ENCODE measurements at places on chromosomes 4 and X. TPM values are rescaled to one million over a fixed set of nuclear protein-coding genes. Genes with fewer than 3 reads are reported as not detected.

DNA sequence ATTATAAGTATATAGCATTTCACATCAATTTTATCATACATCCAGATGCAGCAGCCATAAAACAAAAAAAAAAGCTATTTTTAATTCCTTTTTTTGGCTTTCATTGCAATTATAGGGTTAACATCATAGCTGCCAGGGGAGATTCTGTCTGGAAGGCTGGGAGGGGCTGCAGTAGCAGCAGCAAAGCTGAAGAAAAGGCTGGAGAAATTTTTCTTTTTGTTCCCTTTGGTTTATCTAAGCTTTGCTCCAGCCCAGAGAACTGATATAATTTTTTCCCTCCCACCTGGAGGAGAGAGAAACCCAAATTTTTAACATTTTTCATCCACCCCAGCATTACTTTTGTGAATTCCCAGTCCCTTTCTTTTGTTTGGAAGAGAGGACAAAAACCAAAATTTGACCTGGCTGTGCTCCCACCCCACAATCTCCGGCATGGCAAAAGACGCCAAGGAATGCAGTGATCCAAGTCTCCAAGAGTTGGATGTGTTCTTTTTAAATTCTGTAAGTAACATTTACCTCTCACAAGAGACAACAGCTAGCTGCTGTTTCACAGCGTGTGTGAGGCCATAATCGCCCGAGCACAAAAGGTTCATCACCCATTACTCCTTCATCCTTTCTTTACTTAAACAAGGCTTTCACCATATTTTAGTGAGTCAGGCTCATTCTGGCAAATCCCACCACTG lies 25.1 kb upstream of the FAM156A start:
- H3K4me1 ChIP-seq, result no peaks in the 10 kb centered on the region
- no peak overlapping the region for H3K4me3 ChIP-seq
- no peak for DNase-seq
- H3K27ac ChIP-seq, result no peak overlapping the region
- no peaks in the 10 kb centered on the region for H3K27me3 ChIP-seq

DNA sequence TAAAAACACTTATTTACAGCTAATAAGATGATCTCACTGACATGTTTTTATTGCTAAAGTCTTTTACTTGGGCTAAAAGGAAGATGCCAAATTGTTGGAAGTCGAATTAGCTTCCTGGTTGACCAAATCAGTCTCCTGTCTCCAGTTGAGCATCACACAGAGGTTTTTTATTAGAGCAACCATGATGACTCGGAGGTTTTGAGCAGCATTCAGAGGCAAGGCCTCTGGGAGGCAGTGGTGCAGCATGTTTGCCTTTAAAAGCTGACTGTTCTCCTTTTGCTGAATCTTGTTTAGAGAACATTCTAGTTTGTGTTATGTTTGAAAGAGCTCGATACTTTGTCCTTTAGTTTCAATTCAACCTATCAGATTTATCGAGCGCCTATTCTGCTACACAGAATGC lies 2.1 kb downstream of the UCHL1 start:
- no peak overlapping the region for H3K27ac ChIP-seq
- no peaks in the 10 kb centered on the region for H3K4me1 ChIP-seq
- no peak for DNase-seq
- H3K27me3 ChIP-seq, result peaks cover 49% of the 10 kb centered on the region
- no peak overlapping the region for H3K4me3 ChIP-seq

DNA sequence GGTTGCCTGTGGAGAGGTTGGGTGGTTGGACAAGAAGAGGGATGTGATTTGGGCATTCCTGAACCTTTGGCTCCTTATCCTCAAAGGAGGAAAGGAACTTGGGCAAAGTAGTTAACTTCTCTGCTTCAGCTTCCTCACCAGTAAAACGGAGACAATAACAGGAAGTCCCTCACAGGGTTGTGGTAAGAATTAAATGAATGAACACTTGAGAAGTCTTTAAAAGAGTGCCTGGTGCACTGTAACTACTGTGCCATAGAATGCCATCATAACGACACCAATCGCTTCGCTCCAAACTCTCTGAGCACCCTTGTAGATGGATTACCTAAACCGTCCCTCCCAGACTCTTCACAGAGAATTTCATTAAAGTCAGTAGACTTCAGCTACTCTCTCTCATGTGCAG lies 10.5 kb downstream of the ZCCHC18 start:
- DNase-seq, result peak; percentile 57
- peak overlapping the region; percentile 26 for H3K4me3 ChIP-seq
- peak overlapping the region; percentile 51 for H3K27ac ChIP-seq
- H3K36me3 ChIP-seq, result no peaks in the 10 kb centered on the region

DNA sequence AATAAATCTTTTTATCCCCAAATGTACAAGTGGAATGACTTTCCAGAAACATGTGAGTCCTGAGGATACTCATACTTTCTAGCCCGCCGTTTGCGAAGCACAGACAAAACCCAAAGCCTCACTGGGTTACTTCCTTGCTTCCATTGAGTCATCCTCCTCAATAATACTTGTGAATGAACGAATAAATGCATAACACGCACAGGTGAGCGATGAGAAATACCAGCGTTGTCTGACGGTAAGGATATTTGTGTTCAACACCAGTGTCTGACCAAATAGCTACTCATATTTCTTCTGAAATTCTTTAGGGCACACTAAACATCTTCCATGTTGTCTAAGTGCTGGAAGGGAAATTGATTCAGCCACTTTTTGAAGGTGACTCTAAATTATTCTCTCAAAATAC lies 36.0 kb downstream of the CCNG2 start:
- H3K4me3 ChIP-seq, result peak overlapping the region; percentile 85
- peaks cover 23% of the 10 kb centered on the region for H3K4me1 ChIP-seq
- no peak for DNase-seq

- no peak for DNase-seq
- no peak overlapping the region for H3K4me3 ChIP-seq
- no peak overlapping the region for H3K27ac ChIP-seq
- peaks cover 1% of the 10 kb centered on the region for H3K36me3 ChIP-seq
Observed at GRCh38 chrX:106952988-106953387, 32.8 kb downstream of the CLDN2 start.

GRCh38 chr4:151673908-151674520 lies 86.8 kb downstream of the GATB start:
- H3K4me1 ChIP-seq, result no peaks in the 10 kb centered on the region
- no peak overlapping the region for H3K27ac ChIP-seq
- no peaks in the 10 kb centered on the region for H3K27me3 ChIP-seq
- H3K4me3 ChIP-seq, result no peak overlapping the region
- DNase-seq, result no peak

- no peaks in the 10 kb centered on the region for H3K27me3 ChIP-seq
- H3K4me3 ChIP-seq, result no peak overlapping the region
- H3K27ac ChIP-seq, result no peak overlapping the region
- DNase-seq, result no peak
Observed at GRCh38 chr4:114512595-114513295, 85.9 kb upstream of the UGT8 start.

- H3K4me3 ChIP-seq, result no peak overlapping the region
- no peaks in the 10 kb centered on the region for H3K27me3 ChIP-seq
- no peaks in the 10 kb centered on the region for H3K36me3 ChIP-seq
- H3K27ac ChIP-seq, result no peak overlapping the region
Observed at GRCh38 chrX:80430826-80431504, 10.7 kb downstream of the TENT5D start.

DNA sequence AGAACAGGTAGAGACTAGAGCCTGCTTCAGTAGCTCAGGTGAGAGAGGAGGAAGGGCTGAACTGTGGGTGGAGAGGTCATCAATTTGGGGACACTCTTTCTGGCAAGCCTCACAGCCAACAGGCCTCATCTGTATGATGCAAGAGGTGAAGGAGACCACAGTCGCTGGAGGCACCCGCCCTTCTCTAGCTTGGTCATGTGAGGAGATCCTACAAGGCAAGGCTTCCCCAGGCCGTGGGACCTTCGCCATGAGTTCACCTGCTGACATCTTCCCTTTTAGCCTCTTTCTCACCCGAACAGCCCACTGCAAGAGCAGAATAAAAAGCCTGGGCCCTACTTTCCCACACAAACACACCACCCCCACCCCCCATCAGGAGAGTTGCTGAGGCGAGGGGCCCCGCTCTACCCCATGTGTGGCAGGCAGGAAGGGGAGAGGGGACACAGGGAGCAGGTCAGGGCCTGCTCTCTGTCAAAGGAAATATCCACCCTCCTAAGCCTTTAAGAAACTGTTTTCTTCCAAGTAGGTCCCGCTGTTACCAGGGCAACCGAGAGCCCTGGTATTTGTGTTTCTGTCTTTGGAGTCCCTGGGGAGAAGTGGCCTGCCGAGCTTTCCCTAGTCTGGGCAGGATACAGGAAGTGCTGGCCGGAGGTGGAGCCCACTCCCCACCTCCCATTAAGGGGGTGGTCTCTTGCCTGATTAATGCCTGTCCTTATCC lies 8.1 kb downstream of the RTL5 start:
- no peak overlapping the region for H3K4me3 ChIP-seq
- H3K36me3 ChIP-seq, result no peaks in the 10 kb centered on the region
- H3K27me3 ChIP-seq, result peaks cover 42% of the 10 kb centered on the region
- DNase-seq, result no peak
- H3K4me1 ChIP-seq, result peaks cover 23% of the 10 kb centered on the region

GRCh38 chrX:50971395-50971794 lies 60.9 kb downstream of the BMP15 start:
- H3K36me3 ChIP-seq, result no peaks in the 10 kb centered on the region
- DNase-seq, result no peak
- no peaks in the 10 kb centered on the region for H3K27me3 ChIP-seq
- no peak overlapping the region for H3K4me3 ChIP-seq
- H3K27ac ChIP-seq, result no peak overlapping the region

- no peak overlapping the region for H3K4me3 ChIP-seq
- H3K27ac ChIP-seq, result no peak overlapping the region
- no peaks in the 10 kb centered on the region for H3K27me3 ChIP-seq
- no peaks in the 10 kb centered on the region for H3K4me1 ChIP-seq
Observed at GRCh38 chr4:58809366-58809765, 1699.2 kb upstream of the IGFBP7 start.

GRCh38 chr4:22485737-22486136 lies 30.1 kb downstream of the ADGRA3 start:
- H3K27me3 ChIP-seq, result no peaks in the 10 kb centered on the region
- no peak overlapping the region for H3K4me3 ChIP-seq
- H3K36me3 ChIP-seq, result peaks cover 4% of the 10 kb centered on the region

DNA sequence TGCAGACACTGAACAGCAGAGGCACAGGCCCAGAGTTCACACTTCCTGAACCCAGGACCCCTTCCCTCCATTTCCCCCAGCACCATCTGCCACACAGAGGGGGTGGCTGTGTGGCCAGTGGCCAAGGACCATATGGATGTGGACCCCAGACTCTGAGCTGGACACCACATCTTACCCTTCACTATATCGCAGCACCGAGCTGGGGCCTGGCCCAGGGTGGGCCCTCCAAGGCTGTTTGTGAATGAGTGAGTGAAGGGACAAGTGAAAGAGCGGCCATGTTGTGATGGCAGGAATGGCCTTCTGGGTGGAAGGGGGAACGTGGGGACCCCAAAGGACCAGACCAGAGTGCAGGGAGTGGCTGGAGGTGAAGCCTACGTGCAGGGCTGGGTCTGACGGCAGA lies 248.6 kb downstream of the AFAP1 start:
- no peak for DNase-seq
- H3K4me1 ChIP-seq, result no peaks in the 10 kb centered on the region
- H3K36me3 ChIP-seq, result no peaks in the 10 kb centered on the region
- H3K4me3 ChIP-seq, result no peak overlapping the region
- H3K27me3 ChIP-seq, result no peaks in the 10 kb centered on the region

DNA sequence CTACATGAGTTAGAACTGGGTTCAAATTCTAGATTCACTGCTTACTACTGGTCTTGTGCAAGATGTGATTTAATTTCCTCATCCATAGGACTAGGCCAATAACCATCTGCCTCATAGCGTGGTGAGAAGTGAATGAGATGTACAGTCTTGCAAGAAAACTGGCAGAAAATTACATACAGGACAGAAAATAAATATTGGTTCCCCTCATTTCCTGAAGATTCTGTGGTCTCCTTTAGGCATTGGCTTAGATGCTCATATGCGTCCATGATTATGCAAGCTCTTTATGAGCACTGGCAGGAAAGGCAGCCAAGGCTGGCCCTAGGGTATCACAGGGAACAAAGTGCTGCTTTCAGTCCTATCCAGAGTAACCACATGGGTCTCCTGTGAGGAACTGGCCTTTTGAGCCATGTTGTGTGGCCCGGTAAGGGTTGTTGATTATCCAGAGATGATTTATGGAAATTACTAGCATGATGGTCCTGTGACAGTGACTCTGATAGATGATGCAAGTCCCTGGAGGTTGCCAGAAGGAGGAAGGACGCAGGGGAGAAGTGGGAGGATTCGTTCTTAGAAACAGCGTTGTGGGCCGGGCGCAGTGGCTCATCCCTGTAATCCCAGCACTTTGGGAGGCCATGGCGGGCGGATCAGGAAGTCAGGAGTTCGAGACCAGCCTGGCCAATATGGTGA lies 9.9 kb upstream of the MOB1B start:
- H3K36me3 ChIP-seq, result no peaks in the 10 kb centered on the region
- no peak overlapping the region for H3K4me3 ChIP-seq
- no peak overlapping the region for H3K27ac ChIP-seq
- DNase-seq, result no peak

- no peaks in the 10 kb centered on the region for H3K27me3 ChIP-seq
- H3K36me3 ChIP-seq, result no peaks in the 10 kb centered on the region
- H3K4me3 ChIP-seq, result no peak overlapping the region
- H3K4me1 ChIP-seq, result no peaks in the 10 kb centered on the region
- H3K27ac ChIP-seq, result no peak overlapping the region
Observed at GRCh38 chr4:163598028-163598427, 103.5 kb downstream of the TMA16 start.

- H3K36me3 ChIP-seq, result no peaks in the 10 kb centered on the region
- no peak for DNase-seq
- no peak overlapping the region for H3K27ac ChIP-seq
- no peak overlapping the region for H3K4me3 ChIP-seq
Observed at GRCh38 chr4:3347871-3348270, 55.0 kb downstream of the RGS12 start.

DNA sequence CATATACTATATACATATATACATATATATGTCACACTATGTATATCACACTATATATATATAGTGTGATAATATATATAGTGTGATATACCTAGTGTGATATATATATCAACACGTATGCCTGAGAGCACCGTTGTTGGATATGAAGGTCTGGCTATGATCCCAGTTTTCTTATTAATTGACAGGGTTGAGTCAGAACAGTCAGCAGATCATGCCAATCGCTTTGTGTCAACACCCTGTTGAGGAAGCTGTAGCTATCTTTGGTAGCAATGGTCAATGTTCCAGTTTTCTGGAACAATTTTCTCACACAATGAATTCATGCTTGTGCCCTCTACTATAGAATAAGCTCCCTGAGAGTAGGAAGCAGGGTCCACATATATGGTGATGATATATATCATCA lies 496.0 kb upstream of the AGA start:
- H3K36me3 ChIP-seq, result no peaks in the 10 kb centered on the region
- DNase-seq, result no peak
- no peaks in the 10 kb centered on the region for H3K27me3 ChIP-seq

GRCh38 chrX:109871121-109871888 lies 131.6 kb upstream of the TMEM164 start:
- H3K27ac ChIP-seq, result no peak overlapping the region
- DNase-seq, result no peak
- no peaks in the 10 kb centered on the region for H3K4me1 ChIP-seq
- no peak overlapping the region for H3K4me3 ChIP-seq
- peaks cover 5% of the 10 kb centered on the region for H3K27me3 ChIP-seq
- no peaks in the 10 kb centered on the region for H3K36me3 ChIP-seq

Gene SLC4A4
- 0.09 TPM for total RNA-seq

Gene AKAP14
- not detected for total RNA-seq

Gene USP27X
- total RNA-seq, result 1.6 TPM
